ENCODE measurements at places on chromosomes 11 and 22.

DNA sequence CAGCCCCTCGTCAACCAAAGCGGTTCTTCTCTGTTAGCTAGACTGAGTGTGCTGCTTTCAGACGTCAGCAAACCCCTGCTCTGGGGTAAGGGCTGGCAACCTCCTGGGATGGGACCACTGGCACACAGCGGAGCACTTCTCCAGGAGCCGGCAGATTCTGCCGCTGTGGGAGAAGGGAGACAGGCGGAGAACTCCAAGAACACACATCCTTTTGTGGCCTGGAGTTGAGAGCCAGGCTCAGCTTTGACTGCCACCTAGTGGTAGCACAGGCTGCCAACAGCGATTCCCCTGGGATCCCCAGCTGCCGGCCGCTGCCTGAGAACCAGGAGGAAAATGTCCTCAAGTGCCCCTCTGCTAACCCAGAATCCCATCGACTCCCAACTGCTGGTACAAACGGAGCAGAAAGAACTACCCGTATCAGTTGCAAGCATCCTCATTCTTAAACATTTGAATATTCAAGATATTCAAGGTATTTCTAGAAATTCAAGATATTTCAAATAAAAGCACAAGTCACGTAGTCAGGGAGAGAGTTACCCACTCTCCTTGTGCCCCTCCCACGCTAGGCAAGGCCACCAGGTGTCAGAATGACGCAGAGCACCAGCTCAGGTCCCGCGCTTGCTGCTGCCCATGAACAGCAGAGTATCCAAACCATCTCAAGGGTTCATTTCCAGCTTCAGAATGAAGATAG, 4.9 kb downstream of the LTO1 start:
- DNase-seq = peak; percentile 72

- DNase-seq = no peak
Measured at GRCh38 chr11:58006940-58007339, 16.7 kb upstream of the OR9Q1 start.

- no peak for DNase-seq
Measured at GRCh38 chr11:61480994-61481335, 27.6 kb upstream of the LRRC10B start.

DNA sequence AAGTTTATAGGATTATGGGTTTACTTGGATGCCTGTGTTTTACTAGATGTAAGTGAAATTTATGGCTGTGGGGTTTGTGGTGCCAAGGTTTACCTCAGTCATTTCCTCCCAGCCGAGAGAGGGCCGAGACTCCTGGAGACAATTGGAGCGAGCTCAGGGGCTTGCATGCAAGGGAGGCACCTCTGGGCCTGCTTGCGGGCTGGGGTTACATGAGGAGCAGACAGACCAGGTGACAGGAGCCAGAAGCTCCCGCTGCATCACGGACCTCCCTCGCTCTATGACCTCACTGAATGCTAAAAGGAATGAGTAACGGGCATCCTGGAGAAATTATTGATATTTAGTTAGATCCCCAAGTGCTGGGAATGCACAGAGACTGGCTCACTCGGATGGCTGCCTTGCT, 275.2 kb upstream of the KIRREL3 start:
- DNase-seq = no peak

- DNase-seq = peak; percentile 75
Measured at GRCh38 chr11:118145285-118146227, 7.1 kb downstream of the SCN4B start.

- no peak for DNase-seq
Measured at GRCh38 chr11:61532134-61533038, 23.8 kb downstream of the LRRC10B start.

GRCh38 chr11:12818333-12819015, 144.3 kb downstream of the TEAD1 start:
- no peak for DNase-seq

DNA sequence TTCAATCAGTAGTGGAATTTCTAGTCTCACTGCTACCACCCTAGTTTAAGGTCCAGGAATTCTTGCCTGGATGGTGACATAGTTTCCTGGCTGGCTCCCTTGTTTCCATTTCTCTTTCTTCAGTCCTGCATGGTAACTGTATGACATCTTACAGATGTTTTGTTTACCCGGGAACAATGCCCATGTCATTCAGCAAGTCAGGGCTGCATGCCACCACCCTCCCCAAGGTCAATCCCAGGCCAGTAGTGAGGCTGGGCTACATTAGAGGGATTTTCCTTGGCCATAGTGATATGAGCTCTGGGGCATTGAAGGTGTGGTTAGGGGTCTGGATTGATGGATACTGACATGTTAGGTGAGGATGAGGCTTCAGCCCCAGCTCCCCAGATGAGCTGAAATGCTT, 114.9 kb upstream of the E2F8 start:
- DNase-seq = no peak

DNA sequence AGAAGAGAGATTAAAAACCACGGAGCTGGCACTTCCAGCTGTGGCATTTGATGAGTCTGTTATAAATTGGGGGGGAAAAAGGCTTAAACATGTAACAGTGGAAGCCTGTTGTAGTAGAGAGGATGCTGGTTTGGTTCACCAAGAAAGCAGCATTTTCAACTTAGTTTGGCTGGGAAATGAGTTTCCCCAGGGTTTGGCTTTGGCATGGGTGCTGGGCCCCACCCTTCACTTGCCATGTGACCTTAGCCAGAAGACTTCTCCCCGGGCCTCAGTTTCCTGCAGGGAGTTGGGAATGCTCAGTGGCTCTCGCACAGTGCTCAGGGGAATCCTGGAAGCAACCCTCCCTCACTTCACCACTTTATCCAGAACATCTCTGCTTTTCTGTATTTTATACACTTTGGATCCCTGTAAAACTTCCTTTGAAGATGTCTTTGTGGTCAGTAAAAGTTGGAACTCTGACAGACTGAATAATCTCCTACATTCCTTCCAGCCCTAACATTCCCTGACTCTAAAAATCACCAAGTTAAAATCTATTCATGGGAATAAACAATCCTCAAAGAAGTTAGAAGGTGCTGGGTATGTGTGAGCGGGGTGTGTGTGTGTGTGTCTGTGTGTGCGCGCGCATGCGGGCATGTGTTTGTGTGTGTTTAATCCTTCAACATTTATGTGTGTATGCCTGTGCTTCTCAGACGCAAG, 166.0 kb downstream of the TENM4 start:
- no peak for DNase-seq

- no peak for DNase-seq
Measured at GRCh38 chr11:9210224-9210921, 54.8 kb downstream of the DENND5A start.

DNA sequence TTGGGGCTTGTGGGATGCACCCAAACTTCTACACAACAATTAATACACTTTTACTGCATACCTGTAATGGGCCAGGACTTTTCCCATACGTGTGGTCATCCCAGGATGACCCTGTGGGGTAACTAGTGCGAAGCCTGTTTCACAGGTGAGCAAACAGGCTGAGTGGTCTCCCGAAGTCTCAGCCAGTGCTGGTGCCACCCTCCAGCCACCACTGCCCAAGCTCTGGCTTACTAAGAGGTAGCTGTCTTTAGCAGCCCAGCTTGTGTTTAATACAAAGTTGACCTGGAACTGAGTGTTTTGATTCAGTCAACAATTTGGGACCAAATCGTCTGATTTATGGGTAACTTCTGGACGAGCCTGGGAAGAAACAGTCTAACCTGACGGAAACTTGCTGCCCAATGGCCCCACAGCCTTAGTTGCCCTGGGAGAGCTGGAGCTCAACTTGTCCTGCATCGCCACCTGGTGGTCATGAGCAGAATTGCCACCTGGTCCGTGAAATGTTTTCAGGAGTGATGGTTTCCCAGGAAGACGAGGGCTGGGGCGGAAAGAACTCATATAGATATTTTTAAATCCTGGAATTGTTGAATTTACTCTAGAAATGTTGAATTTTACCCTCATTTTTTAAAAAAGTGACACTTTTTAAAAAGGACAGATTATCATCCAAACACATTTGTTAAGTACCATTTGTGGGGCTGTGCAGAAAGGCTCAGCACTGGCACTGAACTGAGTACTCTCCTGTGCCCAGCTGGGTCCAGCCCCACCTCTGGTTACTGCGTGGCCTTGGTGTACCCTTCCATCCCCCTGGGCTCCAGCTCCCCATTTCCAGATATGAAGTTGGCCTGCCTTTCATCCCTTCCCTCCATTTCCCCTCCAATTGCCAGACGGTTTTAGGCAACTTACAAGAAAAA, 95.5 kb upstream of the PARVA start:
- DNase-seq = peak; percentile 76

- DNase-seq = no peak
Measured at GRCh38 chr22:43723816-43724215, 88.3 kb downstream of the EFCAB6 start.

DNA sequence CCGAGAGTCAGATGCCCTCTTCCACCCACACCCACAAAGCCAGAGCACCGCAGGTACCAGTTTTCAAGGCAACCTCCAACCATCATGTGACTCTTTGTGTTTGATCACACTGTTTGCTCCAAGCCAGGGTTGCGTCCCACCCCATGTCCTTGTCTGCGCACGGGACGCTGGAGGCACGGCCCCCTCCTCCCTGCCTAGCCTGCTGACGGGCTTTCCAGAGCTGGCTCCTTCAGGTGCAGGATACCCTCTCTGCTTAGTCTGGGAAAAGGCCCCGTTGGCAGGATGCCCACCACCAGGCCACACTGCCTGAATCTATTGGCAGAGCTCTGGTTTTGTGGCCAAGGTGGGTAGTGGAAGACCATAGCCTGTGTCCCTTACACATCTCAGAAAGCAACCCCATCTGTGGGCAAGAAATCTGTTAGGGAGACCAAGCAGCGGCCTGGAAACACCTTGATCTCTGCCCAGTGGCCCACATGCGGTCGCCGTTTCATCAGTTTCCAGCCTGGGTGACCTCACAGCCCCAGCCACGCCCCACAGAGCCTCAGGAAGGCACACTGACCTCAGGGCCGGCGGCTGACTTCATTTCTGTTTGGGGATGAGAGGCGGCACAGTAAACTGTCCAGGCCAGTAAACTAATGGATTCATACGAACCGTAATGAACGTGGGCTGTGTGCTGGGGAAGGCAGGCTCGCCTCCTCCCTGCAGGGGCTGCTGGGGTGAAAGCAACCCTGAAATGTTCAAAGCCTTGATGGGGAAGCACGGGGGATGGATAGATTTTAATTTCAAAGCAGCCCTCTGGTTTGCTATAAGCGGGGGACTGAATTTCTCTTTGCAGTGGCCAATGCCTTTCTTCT, 25.8 kb downstream of the CDPF1 start:
- DNase-seq = no peak

DNA sequence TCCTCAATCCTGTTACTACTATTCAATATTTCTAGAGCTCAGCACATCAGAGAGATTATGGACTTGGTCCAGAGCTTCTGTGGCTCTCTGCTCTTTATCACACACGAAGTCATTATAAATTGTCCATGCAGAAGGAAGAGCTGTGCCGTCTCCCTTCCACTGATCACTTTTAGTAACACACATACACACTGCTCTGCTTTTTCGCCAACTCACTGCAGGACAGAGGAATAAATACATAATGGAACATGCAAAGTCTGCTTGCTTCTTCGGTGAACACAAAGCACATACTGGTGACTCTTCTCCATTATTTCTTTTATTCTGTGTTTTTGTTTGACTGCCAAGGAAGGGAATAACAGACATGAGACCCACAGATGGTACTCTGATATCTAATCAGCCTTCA, 1000.0 kb upstream of the TENM4 start:
- no peak for DNase-seq

DNA sequence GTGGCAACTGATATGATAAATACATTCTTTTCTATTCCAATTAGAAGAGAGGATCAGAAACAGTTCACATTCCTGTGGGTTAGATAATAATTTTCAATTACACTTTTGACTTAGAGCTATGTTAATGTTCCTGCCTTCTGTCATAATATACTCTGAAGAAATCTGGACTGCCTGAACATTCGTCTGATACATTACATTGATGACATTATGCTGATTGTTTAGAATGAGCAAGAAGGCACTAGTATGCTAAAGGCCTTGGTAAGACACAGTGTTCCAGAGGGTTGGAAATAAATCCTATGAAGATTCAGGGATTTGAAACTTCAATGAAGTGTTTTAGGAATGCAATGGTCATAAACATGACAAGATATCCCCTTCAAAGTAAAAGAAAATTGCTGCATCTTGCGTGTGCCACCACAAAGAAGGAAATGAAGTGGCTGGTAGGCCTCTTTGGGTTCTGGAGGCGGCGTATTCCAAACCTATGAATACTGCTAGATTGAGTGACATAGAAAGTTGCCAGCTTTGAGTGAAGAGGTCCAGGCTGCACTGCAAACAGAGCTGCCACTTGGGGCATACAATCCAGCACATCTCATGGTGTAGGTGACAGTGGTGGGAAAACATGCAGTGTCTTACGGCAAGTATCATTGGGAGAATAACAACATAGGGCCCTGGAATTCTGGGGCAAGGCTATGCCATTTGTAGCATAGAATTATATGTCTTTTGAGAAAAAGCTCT, 21.2 kb upstream of the PDE3B start:
- DNase-seq = no peak

GRCh38 chr11:61477727-61478148, 30.8 kb upstream of the LRRC10B start:
- DNase-seq = no peak

GRCh38 chr11:113481672-113482071, 6.5 kb upstream of the DRD2 start:
- DNase-seq = no peak

- no peak for DNase-seq
Measured at GRCh38 chr11:65615950-65616574, 486 bp downstream of the PCNX3 start.

DNA sequence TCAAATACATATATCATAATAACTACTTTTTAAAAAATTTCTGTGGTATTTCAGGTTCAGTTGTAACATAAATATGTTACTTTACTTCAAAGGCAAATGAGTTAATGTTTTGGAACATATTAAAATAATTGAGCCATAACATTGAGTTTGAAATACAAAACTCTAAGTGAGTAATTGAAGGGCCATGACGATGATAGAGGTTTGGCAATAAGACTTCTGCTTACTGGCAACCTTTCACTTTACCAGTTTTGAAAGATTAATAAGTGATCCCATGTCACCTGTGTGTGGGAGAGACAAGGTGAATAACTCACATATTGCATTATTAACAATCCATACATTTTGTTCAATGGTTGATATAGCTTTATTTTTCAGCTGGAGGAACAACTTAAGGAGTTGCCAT, 144.4 kb downstream of the GRIA4 start:
- DNase-seq = no peak

DNA sequence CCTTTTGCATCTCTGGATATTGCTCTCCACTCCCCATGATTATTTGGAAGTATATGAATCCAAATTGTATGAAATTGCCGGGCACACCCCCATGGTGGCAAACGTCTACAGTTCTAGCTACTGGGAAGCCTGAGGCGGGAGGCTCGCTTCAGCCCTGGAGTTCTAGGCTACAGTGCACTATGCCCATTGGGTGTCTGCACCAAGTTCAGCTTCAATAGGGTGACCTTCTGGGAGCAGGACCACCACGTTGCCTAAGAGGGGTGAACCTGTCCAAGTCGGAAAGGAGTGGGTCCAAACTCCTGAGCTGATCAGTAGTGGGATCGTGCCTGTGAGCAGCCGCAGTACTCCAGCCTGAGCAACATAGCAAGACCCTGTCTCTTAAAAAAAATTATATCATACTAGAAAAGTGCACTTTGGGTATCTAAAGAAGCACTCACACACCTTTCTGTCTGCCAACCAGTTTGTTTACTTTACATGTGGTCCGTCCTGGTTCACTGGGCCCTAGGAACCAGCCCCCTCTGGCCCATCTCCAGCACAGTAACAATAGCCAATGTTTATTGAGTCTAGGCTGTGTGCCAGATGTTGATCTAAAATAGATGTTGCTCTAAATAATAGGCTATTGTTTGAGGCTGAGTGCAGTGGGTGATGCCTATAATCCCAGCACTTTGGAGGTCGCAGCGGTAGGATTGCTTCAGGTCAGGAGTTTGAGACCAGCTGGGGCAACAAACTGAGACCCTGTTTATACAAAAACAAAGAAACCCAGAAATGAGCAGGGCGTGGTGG, 16.4 kb upstream of the KAT5 start:
- DNase-seq = peak; percentile 35
